ENCODE measurements at places on chromosomes 16 and 17.

DNA sequence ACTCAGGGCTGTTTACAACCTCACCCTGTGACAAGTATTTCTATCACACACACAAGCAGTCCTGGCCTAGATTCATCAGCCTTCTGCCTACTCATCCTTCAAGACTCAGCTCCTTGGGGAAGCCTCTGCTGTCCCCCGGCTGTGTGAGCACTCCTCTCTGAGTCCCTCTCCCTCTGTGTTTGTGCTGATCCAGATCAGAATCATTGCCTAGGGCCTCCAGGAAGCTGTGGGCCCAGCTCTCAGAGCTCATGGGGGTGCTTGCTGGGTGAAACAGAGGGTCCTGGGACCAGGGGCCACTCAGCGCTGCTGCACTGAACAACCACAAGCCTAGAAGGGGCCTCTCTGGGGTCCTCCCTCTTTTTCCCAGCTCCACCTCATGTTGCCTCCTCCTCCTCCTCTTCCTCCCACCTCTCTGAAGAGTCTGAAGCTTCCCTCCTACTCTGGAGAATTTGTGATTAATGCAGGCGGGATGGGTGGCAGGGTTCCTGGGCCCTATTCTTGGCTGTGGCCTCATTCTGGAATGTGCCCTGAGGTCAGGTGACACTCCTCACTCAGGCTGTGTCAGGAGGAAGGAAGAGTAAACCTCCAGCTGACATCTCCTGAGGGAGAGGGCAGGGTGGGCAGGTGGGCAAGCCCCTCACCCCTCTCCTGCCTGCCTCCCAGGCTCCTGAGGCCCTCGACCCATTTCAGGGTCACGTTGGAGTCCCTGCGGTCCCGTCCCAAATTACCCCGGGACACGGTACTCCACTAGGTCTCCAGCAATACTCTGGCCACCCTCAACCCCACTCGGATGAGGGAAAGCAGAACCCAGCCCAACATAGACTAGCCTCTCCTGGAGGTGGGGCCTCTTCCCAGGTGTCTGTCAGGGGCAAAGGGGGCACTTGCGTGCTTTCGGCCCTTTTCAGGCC, 10.1 kb downstream of the WFIKKN2 start:
- DNase-seq: no peak

DNA sequence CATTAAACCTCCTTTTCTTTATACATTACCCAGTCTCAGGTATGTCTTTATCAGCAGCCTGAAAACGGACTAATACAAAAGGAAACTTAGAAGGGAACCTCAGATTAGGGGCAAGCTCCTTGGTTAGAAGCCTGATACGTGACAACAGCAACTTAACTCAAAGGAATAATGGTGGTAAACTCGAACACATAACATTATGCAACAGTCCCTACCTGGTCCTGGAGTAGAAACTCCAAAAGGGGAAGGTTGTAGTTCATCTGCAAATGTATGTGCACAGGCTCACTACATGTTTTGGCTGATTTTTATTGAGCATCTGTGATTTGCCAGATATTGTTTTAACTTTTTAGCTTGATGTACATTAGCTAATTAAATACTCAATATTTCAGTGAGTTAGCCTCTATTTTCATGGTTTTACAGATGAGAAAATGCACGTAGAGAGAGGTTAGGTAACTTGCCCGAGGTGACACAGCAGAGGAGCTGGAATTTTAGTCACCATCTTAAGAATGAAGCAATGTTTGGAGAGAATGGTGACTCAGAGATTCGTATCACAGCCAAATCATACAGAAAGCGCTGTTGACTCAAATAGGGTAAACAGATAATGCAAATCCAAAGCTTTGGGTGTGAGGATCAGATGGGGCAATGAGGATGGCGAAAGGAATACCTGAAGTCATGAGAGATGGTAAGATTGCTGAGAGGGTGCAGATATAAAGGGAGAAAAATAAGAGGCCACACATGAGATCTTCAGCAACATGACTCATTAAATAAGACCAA, 194.9 kb upstream of the RBFOX1 start:
- DNase-seq: no peak

DNA sequence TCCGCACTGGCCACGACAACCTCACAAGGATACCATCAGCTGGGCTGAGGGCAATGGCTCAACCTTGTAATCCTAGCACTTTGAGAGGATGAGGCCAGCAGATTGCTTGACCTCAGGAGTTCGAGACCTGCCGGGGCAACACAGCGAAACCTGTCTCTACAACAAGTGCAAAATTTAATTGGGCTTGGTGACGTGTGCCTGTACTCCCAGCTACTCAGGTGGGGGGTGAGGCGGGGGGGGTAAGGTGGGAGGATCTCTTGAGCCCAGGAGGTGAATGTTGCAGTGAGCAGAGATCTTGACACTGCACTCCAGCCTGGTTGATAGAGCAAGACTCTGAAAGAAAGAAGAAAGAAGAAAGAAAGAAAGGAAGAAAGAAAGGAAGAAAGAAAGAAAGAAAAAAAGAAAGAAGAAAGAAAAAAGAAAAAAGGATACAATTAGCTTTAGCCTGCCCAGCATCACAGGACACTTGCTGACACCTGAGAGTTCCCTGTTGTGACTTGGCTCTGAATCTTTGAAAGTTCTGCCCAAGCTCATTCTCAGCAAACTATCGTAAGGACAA, 5.2 kb upstream of the MT1E start:
- no peak for DNase-seq

GRCh38 chr16:56339431-56340195, 85.7 kb downstream of the AMFR start:
- no peak for DNase-seq

All from colonic mucosa (tissue), 4 donors.